ENCODE measurements at places on chromosomes 6 and 20. TPM values are rescaled to one million over a fixed set of nuclear protein-coding genes. Genes with fewer than 3 reads are reported as not detected.

Gene MEP1A
- not detected for total RNA-seq

Gene CRYBG1
- 27.7 TPM for total RNA-seq

Gene PI16
- total RNA-seq = 0.75 TPM

Gene GPR63
- 0.44 TPM for total RNA-seq

Gene PDYN
- total RNA-seq = not detected

Gene RAB32
- 161 TPM for total RNA-seq

Gene TAF11
- 18.6 TPM for total RNA-seq

Gene PGBD1
- 9.5 TPM for total RNA-seq

Gene GNRH2
- not detected for total RNA-seq

Gene VSX1
- not detected for total RNA-seq

Gene EEF1A2
- 0.33 TPM for total RNA-seq

Gene CBFA2T2
- total RNA-seq = 4.3 TPM

Gene CENPW
- 14.5 TPM for total RNA-seq

Gene PXT1
- total RNA-seq = not detected

Gene SIRPA
- 11.5 TPM for total RNA-seq

Gene KHDC1
- total RNA-seq = 3.9 TPM

Gene LIN28B
- not detected for total RNA-seq

Gene BPIFB1
- not detected for total RNA-seq

Gene NHSL1
- 1.8 TPM for total RNA-seq

Gene XKR7
- not detected for total RNA-seq

Gene TTI1
- 18.2 TPM for total RNA-seq

Gene CGA
- total RNA-seq = not detected

Gene MYB
- total RNA-seq = 0.12 TPM

Gene TPX2
- total RNA-seq = 104 TPM

Gene HLA-DOB
- 0.12 TPM for total RNA-seq
